ENCODE measurements at places on chromosomes 7 and 10.
A peak's percentile ranks its signal among the peaks of the same experiment; 100 is the strongest.

- DNase-seq: peak; percentile 18
Observed at GRCh38 chr7:69502358-69502757, 95.9 kb upstream of the AUTS2 start.

- no peak for DNase-seq
Observed at GRCh38 chr7:16759840-16760239, 6.3 kb downstream of the TSPAN13 start.

DNA sequence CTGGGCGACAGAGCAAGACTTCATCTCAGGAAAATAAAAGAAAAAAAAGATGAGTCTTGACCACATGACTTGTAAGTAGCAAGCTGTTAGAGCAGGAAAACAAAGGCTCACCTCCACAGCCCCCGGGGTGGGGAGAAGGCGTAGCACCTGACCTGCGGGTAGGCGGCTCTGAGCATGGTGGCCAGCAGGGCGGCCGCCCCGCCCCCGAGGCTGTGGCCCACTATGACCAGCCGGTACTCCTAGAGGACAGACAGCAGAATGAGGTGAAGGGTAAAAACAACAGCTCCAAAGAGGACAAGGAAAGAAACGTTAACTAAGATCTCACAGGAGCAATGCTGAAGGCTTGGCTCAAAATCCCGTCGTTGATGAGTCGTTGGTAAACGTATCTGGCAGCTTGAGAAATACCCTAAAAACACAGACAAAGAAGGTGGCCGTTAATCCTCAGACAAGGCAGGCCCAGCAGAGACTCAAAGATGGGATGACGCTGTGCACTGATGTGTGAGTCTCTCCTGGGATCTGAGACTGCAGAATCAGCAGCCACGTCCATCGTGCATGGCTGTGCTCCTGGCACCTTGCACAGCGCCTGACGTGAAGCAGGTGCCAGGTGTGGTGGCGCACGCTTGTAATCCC, 31.1 kb downstream of the DAGLB start:
- peak; percentile 66 for DNase-seq

GRCh38 chr7:29352041-29352440, 157.5 kb downstream of the CHN2 start:
- DNase-seq: no peak

GRCh38 chr10:35640474-35640873, 1.6 kb downstream of the FZD8 start:
- DNase-seq: peak; percentile 38

DNA sequence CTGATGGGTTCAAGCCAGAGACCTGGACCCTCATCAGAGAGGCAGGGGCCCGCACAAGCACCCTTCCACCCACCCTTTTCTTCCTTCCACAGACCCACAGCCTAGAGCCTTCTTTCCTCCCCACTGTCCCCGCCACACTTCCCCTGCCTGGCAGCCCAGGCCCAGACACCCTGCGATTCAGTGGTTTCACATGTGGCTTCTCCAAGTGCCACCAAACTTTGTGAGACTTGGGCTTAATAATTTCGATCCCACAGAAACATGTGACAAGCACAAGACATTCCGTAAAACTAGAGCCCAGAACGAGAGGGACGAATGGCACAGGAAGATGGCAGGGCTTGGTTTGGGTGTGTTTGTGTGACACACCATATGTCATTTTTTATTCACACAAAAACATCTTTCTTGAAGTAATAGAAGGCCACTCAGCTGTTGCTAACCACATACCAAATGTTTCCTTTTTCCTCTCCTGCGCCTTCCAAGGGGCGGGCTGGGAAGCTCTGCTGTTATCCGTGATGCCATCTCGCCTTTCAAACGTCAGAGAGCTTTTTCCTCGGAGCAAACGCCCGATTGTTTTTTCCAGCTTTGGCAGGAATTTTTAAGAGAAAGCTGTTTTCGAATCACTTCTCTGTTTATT, 162.9 kb downstream of the GRK5 start:
- no peak for DNase-seq
